Glomerular endothelial cell (primary cell): ENCODE measurements at places on chromosomes 2 and 18. TPM values are rescaled to one million over a fixed set of nuclear protein-coding genes. Genes with fewer than 3 reads are reported as not detected.

- no peak for DNase-seq
These were observed 281.4 kb upstream of the KCNH7 start for GRCh38 chr2:163119966-163120365.

DNA sequence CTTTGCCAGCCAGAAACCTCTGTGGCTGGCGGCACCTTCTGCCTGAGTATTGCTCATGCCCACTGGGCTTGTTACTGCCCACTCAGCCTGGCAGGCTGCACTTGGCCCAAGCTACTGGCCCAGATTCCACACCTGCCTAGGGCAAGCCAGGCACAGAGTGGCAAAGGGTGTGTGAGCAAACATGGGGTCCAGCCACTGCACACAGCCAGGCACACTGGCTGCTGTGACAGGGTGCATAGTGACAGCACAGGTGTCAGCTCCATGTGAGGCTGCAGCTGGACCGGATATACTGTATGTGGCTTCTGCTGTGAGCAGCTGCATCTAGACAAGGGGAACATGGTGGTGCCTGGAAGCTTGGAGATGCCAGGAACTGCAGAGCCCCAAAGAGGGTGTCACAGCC is 113.9 kb downstream of the COPS8 start:
- DNase-seq, result no peak

DNA sequence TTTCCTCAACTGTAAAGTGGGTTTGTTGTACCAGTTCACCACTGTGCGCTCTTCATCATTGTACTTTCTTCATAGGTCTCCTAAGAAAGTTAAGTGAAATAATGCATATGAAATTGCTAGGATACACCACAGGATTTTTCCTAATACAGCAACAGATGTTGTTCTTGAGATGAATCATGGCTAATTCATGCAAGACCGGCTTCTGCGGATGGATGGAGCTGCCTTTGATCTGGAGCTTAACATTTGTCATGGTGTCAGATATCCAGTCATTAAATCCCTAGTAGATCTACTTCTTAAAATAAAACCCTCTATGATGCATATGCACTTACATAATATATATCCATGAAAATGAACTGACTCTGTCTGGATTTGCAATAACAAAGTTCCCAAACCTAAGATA is 114.1 kb downstream of the COL6A3 start:
- no peak for DNase-seq

GRCh38 chr2:105868060-105868459 is 123.3 kb downstream of the NCK2 start:
- no peak for DNase-seq

DNA sequence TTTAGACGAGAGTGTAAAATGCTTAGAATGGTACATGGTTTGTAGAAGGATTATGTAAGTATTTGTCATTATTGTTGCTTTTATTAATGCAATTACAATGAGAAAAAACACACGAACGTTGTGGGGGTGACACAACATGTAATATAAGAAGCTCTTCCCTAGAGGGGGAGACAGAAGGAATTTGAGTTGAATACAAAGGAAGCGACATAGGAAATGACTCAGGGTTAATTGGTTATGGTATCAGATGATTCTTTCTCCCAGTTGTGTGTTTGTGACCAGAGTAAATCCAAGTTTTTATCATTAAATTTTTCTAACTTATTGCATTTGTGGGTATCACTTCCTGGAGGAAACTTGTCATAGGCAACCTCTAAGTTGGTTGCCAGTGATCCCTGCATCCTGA is 625.6 kb upstream of the CDH2 start:
- DNase-seq, result peak; percentile 90

GRCh38 chr2:95076705-95077529 is 44.7 kb downstream of the MRPS5 start:
- DNase-seq, result no peak

DNA sequence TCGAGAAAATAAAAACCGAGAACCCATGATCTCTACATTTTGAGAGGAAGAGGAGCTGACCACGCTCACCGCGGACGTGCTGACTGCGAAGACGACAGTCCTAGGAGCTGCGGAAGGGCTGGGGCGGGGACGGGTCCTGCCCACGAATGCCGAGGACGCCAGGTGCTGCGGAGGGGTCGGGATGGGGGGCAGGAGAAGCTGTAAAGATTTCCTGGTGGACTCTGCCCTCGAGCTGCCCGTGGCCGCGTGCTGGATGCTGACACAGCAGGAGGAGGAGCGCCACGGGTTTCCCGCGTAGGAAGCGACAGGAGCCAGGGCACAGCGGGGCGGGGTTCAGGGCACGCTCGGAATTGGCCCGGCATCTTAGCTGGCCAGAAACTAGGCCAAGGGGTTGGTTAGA is 22.2 kb downstream of the ZSCAN30 start:
- no peak for DNase-seq

- DNase-seq, result no peak
These were observed 77.1 kb downstream of the CMPK2 start for GRCh38 chr2:6788614-6789013.

DNA sequence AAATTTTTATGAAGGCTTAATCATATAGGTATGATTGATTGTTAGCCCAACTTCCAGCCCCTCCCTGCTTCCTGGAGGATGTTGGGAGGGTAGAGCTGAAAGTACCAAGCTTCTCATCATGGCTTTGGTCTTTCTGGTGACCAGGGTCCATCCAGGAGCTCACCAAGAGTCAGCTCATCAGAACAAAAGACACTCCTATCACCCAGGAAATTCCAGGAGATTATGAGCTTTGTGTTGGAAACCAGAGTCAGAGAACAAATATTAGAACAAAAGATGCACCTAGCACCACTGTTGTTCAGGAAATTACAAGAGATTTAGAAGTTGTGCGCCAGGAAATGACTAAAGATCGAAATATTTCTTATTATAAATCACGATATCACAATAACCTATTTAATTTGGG is 119.9 kb upstream of the THUMPD2 start:
- DNase-seq, result no peak

DNA sequence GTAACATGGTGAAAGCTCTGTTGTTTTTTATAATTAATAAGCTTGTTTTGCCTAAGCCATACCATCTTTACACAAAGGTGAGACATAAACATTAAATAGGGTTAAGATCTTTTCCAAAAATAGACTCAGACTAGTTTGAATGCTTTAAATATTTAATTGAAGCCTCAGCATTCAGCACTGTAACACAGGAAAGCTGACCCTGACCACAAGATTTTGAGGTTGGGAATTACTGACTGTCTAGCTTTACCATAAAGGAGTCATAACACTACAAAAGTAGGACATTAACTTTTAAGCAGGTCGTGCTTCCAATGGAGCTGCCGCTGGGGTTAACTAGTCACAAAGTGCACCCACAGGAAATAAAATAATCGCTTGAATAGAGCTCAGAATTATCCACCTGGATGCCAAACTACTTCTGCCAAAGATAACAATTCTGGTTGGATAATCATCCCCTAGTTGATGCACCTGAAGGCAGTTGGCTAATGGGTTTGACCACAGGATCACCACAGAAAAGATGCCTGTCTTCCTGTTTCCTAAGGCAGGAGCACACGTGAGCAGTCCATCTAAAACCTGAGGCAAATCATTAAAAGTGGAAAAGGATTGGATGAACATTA is 106.2 kb downstream of the COBLL1 start:
- no peak for DNase-seq

GRCh38 chr2:19219060-19219459 is 139.4 kb downstream of the OSR1 start:
- DNase-seq, result no peak

DNA sequence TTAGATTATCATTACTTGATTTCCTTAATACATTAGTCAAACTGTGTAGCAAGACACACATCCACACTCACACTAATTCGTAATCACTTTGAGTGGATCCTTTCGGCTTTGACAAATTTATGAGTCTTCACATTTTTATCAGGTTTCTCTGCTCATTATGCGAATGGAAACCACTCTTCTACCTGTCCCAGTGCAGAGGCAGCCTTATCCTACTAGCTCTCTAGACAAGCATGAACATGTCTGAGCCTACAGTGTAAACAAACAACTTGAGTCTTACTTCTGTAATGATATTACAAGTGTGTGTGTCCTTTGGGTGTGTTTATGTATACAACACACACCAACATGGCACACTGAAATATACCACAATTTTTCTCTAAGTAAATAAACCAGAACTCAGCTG is 361.9 kb upstream of the CHST9 start:
- no peak for DNase-seq

GRCh38 chr2:29485631-29486030 is 370.4 kb downstream of the CLIP4 start:
- DNase-seq, result no peak

DNA sequence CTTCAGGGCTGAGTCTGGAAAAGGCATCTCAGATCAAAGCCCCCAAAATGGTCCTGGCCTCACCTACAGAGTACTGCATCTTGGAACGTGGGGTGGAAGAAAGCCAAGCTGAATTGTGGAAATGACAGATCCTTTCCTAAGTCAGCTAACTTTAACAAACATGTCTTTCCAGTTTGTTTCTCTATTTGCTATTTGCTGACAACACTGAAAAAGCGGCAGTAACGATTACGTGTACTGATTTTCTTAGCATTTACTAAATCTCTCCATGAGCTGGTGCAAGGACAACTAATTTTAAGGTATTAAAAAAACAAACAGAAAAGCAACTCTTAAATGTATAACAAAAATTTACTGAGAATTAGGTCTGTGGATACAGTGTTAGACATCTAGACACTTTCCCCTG is 1.1 kb downstream of the HIBCH start:
- DNase-seq, result no peak

- no peak for DNase-seq
These were observed 83.9 kb downstream of the INHBB start for GRCh38 chr2:120429586-120430500.

- DNase-seq, result no peak
These were observed 167.3 kb downstream of the MAIP1 start for GRCh38 chr2:200122683-200123082.

GRCh38 chr2:85668009-85668856 is at the start of gene SFTPB:
TSS of gene SFTPB (minus strand) at chr2:85668199. CDS start at chr2:85668183, 16 bp downstream.
- no peak for DNase-seq

C2orf78 gene
- not detected in 2 replicates for total RNA-seq

TSPYL6 gene
- total RNA-seq, result 0.06 TPM in 1 of 2 replicates, not detected in the other

FTCDNL1 gene
- 1.3 TPM in 1 of 2 replicates, not detected in the other for total RNA-seq

IL36RN gene
- not detected in 2 replicates for total RNA-seq

CASP10 gene
- total RNA-seq, result 32.3 and 42.1 TPM in 2 replicates

FAP gene
- total RNA-seq, result 17.8 and 50.0 TPM in 2 replicates

IL36G gene
- total RNA-seq, result not detected in 2 replicates

DLGAP1 gene
- total RNA-seq, result 1.6 and 2.0 TPM in 2 replicates

IL1F10 gene
- total RNA-seq, result not detected in 2 replicates

SLC19A3 gene
- total RNA-seq, result not detected in 2 replicates

ABCG5 gene
- not detected in 2 replicates for total RNA-seq
